NCI-H524 (cell line): ENCODE measurements at places on chromosomes 5 and 9.

DNA sequence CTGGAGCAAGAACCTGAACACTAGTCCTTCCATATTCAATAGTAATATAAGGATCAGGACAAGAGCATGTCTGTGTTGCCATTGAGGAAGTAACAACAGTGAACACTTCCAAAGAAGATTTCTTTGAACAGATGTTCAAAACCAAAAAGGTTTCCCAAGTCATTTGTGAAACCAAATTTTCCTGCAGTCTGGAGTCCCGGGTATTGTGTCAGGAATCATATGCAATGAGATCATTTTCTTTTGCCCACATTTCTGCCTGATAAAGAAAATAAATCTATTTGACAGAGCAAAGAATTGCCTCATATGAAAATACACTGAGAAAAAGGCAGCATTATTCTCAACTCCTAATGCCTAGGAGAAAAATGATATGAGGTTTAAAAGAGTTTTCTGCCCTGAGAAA, 151.7 kb downstream of the SNX18 start:
- DNase-seq, result peak; percentile 24

DNA sequence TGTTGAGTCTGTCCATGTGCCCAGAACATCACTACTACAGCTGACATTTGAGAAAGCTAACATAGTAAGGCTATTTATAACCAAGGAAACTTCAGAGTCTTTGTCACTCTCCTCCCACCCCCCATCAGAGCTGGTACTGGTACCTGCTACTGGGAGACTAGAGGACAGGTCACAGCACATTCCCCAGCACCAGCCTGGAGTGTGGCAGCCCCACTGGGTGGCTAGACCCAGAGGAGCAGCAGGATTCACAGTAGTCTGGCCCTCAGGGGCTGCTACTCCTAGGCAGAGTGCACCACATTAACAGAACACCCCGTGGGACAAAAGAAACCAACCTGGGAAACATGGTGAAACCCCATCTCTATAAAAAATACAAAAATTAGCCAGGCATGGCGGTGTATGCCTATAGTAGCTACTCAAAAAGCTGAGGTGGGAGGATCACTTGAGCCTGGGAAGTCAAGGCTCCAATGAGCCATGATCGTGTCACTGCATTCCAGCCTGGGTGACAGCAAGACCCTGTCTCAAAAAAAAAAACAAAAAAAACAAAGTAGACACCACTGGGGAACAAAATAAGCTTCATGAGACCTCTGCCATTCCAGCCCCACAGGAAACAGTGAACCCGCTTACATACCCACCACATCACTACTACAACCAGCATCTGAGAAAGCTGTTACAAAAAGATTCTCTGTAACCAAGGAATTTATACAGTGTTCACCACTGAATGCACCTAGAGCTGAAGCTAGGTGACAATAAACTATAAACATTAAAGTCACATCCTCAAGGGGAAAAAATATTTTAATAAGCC, 26.3 kb upstream of the PTGER4 start:
- no peak for DNase-seq

DNA sequence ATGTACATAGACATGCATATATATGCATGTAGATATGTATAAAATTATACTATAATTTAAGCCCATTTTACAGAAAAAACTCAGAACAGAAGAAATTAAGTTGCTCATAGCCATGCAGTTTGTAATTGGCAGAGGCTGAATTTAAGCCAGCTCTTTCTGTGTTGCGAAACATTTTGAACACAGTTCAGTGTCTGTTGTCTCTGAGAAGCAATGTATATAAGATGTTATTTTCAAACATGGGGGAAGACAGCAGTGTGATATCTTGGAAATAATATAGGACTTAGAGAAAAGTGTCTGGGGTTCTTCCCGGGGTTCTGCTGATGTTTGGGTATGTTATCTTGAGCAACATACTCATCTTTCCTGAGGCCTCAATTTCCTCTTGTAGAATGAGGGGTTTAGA, 37.6 kb downstream of the SVEP1 start:
- DNase-seq, result no peak

- DNase-seq, result no peak
Measured at GRCh38 chr5:38719916-38720315, 125.9 kb upstream of the OSMR start.

DNA sequence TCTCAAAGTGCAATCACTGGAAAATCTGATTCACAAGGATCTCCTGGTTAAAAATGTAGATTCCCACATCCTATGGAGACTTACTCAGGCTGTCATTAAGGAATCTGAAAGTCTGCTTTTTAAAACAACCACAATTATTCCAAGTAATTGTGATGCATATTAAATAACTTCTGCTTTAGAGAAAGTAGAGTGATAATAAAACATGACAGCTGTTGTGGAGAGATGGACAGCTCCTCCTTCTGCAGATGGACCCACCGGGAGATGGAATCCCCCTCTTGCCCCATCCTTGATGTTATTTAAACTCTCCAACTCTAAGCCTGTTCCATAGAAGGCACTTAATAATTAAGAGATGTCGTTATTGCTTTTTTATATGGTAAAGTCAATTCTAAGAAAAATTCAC, 802.2 kb downstream of the CDH12 start:
- peak; percentile 87 for DNase-seq

- no peak for DNase-seq
Measured at GRCh38 chr5:54073735-54074134, 236.6 kb downstream of the ARL15 start.

- no peak for DNase-seq
Measured at GRCh38 chr5:21173526-21173925, 1185.5 kb upstream of the CDH18 start.

DNA sequence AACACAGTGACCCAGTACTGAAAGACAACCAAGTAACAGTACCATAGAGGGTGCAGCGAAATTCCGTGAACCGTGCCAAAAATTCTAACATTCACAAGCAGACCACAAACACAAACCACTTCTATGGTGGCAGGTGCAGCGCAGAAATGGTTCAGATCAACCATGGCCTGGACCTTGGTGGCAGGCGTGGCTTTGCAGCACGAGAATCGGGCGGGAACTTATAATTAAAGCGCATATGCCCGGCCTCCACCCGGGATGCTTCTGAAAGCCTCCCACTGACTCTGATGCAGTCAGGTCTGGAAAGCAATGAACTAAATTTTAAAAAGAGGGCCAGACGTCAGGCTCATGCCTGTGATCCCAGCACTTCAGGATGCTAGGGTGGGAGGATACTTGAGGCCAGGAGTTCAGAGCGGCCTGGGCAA, 68.0 kb upstream of the TBC1D9B start:
- DNase-seq, result no peak

DNA sequence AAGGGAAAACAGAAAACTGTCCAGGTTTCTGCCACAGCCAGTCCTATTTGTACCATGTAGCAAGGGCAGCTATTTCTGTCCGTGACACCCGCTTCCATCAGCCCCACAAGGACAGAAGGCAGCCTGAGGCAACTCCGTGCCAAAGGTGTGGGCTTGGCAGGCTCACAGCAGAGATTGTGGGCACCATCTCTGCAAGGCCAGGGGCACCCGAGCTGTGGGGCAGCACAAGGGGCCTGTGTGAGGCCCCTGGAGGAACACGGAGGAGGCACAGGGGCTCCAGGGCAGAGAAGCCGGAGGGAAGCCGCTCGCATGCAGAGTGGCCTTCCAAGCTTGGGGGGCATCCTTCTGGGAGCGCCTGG, 43.5 kb downstream of the COL23A1 start:
- DNase-seq, result no peak

GRCh38 chr5:132773114-132773513, 3.9 kb downstream of the SEPTIN8 start:
- DNase-seq, result no peak

GRCh38 chr5:96977228-96977627, 41.3 kb downstream of the LNPEP start:
- no peak for DNase-seq

DNA sequence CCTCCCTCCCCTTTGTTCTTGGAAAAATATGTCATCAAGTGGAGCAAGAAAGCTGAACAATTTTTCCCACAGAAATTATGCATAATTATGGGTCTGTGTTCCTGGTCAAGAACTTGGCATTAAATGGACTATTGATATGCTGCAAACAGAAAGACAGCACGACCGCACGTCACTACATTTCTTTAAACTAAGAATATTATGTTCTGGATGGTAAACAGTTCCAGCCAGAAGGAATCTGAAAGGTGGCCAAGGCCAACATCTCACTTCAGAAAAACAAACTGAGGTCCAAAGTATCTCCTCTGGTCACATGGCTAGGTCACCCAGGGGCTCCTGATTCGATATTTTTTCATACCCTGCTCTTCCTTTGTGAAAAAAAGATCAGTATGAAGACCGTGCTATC, 173.3 kb upstream of the GAS1 start:
- DNase-seq, result no peak

DNA sequence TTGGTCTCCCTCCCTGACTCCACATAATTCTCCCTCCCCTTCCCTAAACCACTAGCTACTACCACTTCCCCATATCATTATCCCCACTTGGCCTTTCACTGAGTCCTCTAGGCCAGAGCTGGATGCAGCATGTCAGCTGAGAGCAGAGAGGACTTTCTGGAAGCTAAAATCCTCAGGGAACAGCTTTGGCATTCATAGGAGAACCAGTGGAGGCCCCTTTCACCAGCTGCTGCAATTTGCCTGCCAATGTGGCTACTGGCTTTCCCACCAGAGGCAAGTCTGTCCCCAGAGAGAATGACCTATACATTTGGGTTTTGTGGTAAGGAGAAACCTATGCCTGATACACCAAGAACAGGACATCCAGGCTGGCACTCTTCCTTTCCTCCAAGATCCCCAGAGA, 14.4 kb downstream of the FAM219A start:
- DNase-seq, result no peak

DNA sequence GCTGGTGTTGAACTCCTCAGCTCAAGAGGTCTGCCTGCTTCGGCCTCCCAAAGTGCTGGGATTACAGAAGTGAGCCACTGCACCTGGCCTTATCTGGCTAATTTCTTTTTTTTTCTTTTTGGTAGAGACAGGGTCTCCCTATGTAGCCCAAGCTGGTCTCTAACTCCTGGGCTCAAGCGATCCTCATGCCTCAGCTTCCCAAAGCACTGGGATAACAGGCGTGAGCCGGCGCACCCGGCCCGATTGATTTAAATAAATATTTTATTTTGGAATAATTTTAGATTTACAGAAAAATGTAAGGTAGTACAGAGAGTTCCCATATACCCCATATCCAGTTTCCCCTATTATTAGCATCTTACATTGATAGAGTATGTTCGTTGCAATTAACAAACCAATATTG, 155.0 kb upstream of the MVB12B start:
- no peak for DNase-seq

GRCh38 chr9:109815366-109815947, 35.5 kb downstream of the PALM2AKAP2 start:
- DNase-seq, result no peak
